ENCODE measurements at places on chromosomes 4 and X.

DNA sequence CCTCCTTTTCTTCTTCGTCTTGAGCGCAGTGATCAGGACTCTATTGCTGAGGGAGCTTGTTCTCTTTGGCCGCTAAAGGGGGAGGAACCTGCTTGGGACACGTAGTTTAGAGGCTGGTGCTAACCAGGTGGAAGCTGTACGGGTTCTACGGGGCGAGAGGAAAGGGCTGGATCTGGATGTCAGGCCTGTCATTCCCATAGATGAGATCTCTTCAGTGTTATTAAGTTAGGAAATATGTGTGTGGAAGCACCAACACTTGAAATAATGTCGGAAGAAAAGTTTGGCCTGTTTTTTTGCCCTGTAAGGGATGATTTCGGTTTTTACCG is 643 bp downstream of the SRP72 start:
- no peak for DNase-seq
- peaks cover 17% of the 10 kb centered on the region for H3K36me3 ChIP-seq
- peaks cover 38% of the 10 kb centered on the region for H3K4me1 ChIP-seq
- H3K4me3 ChIP-seq, result peak overlapping the region; percentile 99
- H3K27ac ChIP-seq, result peak overlapping the region; percentile 84
- H3K27me3 ChIP-seq, result no peaks in the 10 kb centered on the region

GRCh38 chr4:114312338-114312737 is 286.3 kb upstream of the UGT8 start:
- no peak overlapping the region for H3K4me3 ChIP-seq
- no peaks in the 10 kb centered on the region for H3K27me3 ChIP-seq
- no peak for DNase-seq
- no peaks in the 10 kb centered on the region for H3K4me1 ChIP-seq

DNA sequence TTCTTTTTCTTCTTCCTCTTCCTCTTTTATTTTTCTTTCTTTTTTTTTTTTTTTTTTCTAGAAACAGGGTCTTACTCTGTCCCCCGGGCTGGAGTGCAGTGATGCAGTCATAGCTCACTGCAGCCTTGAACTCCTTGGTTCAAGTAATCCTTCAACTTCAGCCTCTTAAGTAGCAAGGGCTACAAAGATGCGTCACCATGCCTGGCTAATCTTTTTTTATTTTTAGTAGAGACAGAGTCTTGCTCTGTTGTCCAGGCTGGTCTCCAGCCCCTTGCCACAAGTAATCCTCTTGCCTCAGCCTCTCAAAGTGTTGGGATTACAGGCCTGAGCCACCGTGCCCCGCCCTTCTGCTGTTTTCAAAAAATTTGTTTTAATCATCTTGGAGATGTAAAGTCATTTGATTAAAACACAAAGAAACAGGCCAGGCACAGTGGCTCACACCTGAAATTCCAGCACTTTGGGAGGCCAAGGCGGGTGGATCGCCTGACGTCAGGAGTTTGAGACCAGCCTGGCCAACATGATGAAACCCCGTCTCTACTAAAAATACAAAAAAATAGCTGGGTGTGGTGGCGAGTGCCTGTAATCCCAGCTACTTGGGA is 28.1 kb downstream of the SYNPO2 start:
- H3K4me3 ChIP-seq, result no peak overlapping the region
- no peaks in the 10 kb centered on the region for H3K4me1 ChIP-seq
- no peak overlapping the region for H3K27ac ChIP-seq
- no peaks in the 10 kb centered on the region for H3K27me3 ChIP-seq
- H3K36me3 ChIP-seq, result no peaks in the 10 kb centered on the region

DNA sequence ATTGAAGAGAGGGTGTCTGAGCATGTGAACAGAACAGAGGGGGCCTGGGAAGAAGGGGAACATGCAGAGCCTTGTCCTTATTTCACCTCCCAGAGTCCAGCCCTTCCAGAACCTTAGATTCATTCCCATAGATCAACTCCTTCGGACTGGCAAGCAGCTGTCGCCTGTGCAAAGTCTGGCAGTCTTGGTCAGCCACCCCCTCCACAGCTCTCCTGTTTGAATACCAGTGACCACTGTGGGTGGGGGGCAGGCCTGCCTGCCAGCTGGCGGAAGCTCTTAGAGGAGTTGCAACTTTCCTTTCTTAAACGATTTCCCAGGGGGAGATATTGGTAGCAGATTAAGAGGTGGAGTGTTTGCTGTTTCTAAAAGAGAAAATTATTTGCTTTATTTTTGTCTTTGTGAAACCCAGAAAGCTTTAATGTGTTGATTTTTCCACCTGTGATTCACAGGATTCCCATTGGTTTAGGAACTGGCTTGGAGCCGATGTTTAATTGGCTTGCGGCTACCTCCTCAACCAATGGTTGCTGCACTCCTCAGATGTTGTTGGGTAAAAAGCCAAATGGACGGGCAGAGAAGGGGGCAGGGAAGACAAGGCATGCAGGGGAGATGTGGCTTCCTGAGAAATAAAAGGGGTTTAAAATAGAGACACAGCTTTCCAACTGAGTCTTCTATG is 62.2 kb upstream of the PRPS1 start:
- no peaks in the 10 kb centered on the region for H3K27me3 ChIP-seq
- no peak overlapping the region for H3K27ac ChIP-seq
- H3K4me3 ChIP-seq, result no peak overlapping the region

DNA sequence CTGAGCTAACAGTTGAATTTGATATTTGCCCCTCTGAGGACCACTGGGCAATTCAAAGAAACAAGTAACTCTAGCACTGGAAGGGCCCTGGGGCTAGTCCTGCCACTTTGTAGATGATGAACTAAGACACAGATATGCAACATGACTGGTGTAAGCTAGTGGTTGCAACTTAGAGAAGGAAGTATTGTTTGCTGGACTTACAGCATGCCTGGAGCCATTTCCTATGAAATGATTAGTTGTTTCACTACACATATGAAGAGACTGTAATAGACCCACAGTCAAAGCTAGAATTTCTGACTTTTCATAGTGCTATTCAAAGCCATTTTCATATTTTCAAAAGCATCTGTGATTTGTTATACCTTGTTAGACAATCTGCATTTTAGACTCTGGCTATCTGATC is 96.2 kb downstream of the TSPAN7 start:
- no peak for DNase-seq
- no peaks in the 10 kb centered on the region for H3K27me3 ChIP-seq
- H3K27ac ChIP-seq, result no peak overlapping the region
- no peaks in the 10 kb centered on the region for H3K4me1 ChIP-seq

GRCh38 chr4:125388613-125389012 is 73.9 kb downstream of the FAT4 start:
- H3K27ac ChIP-seq, result no peak overlapping the region
- no peak overlapping the region for H3K4me3 ChIP-seq
- H3K27me3 ChIP-seq, result no peaks in the 10 kb centered on the region
- H3K36me3 ChIP-seq, result no peaks in the 10 kb centered on the region

- H3K36me3 ChIP-seq, result no peaks in the 10 kb centered on the region
- DNase-seq, result no peak
- H3K4me3 ChIP-seq, result no peak overlapping the region
- no peaks in the 10 kb centered on the region for H3K27me3 ChIP-seq
- no peaks in the 10 kb centered on the region for H3K4me1 ChIP-seq
Measured at GRCh38 chrX:98548519-98548918, 1664.8 kb downstream of the RPA4 start.

DNA sequence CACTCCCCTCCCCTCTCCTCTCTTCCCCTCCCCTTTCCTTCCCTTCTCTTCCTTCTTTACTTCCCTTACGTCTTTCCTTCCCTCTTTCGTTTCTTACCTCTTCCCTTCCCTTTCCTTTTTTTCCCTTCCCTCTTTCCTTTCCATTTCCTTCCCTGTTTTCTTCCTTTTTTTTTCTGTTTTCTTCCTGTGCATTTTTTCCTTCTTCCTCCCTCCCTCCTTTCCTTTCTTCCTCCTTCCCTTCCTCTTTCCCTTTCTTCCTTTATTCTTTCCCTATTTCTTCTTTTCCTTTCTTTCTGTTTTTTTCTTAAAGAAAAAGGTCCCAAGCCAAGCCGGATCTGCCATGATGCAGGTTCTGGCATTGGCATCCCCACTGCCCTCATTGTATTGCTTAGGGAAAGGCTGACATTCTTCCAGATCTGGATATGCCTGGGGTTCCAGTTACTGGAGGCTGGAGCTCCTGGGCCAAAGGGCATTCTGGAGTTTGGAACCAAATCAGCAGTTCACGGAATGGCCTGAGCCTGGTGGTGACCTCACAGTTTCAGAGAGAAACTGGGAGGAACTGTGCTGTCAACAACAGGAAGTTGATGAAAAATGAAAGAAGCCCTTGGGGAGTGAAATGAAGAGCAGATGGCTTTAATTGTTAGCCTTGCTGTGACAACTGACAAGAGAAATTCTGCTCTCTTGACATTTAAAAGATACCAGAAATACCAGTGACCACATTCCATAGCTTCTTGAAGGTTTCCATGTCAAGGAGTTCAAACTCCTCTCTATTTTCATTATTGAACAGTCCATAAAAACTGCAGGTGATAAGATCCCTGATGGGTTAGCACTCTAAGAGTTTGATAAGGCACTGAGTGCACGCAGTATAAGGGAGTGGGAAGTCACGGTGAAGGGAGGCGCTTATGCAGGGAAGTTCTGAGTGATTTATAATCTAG is 622.1 kb downstream of the SPRY1 start:
- H3K4me3 ChIP-seq, result no peak overlapping the region
- DNase-seq, result no peak
- no peaks in the 10 kb centered on the region for H3K4me1 ChIP-seq
- H3K27ac ChIP-seq, result no peak overlapping the region

DNA sequence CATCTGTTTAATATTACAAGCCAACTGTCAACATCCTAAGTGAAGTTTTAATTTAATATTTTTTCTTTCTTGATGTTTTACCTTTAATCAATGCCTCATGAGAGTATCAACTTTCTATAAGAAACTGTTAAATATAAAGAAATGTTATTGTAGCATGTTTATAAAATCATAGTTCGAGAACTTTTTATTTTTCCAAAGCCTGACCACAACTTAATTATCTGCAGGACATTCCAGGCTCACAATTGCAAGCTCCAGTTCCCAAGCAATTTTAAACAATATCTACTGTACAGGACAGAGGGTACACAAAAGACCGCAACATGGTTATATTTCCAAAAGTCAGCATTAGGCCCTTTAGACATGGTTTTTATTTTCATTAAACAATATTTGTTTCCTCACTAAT is 20.1 kb downstream of the STX18 start:
- H3K4me1 ChIP-seq, result peaks cover 6% of the 10 kb centered on the region
- H3K36me3 ChIP-seq, result no peaks in the 10 kb centered on the region
- H3K27me3 ChIP-seq, result no peaks in the 10 kb centered on the region
- DNase-seq, result no peak
- no peak overlapping the region for H3K27ac ChIP-seq
- no peak overlapping the region for H3K4me3 ChIP-seq

DNA sequence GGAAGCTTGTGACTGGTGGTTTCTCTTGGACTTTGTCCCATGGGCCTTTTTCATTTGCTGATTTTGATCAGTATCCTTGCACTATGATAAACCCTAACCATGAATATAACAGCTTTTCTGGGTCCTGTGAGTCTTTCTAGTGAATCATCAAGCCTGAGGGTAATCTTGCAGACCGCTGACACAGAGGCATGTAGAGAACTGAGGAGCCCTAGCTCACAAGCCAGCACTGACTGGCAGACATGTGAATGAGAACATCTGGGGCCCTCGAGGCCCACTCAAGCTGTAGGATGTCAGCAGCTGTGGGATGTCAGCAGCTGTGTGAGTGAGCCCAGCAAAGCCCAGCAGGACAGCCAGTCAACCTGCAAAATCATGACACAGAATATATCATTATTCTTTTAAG is 36.7 kb downstream of the HMGB3 start:
- no peaks in the 10 kb centered on the region for H3K27me3 ChIP-seq
- H3K27ac ChIP-seq, result no peak overlapping the region
- DNase-seq, result no peak
- H3K36me3 ChIP-seq, result no peaks in the 10 kb centered on the region
- no peak overlapping the region for H3K4me3 ChIP-seq

- no peak for DNase-seq
- no peaks in the 10 kb centered on the region for H3K4me1 ChIP-seq
- no peaks in the 10 kb centered on the region for H3K36me3 ChIP-seq
- peaks cover 6% of the 10 kb centered on the region for H3K27me3 ChIP-seq
- no peak overlapping the region for H3K27ac ChIP-seq
Measured at GRCh38 chr4:3257556-3258482, 8.9 kb downstream of the MSANTD1 start.

DNA sequence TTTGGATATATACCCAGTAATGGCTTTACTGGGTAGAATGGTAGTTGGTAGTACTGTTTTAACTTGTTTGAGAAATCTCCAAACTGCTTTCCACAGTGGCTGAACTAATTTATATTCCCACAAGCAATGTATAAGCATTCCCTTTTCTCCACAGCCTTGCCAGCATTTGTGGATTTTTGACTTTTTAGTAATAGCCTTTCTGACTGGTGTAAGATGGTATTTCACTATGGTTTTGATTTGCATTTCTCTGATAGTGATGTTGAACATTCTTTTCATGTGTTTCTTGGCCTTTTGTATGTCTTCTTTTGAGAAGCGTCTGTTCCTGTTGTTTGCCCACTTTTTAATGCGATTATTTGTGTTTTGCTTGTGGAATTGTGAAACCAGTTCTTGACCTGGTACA is 290.5 kb downstream of the BMPR1B start:
- H3K27me3 ChIP-seq, result no peaks in the 10 kb centered on the region
- no peak overlapping the region for H3K4me3 ChIP-seq
- DNase-seq, result no peak
- no peaks in the 10 kb centered on the region for H3K36me3 ChIP-seq
- H3K27ac ChIP-seq, result no peak overlapping the region

DNA sequence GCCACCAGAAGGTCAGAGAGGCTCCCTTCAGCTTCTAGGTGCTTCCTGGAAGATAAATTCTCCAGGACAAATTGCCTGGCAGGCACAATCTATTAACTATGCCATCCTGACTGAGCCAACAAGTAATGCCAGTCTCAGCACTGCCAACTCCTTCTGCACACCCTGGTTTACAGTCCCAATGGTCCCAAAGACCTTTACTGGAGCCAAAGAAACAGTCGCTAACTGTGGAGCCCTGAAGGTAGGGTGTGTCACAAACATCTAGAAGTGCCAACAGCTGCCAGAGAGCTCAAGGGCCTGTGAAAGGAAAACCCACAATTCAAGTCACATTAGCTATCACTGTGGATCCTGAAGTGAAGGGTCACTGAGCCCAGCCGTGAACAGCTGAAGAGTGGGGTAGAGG is 34.9 kb upstream of the CITED1 start:
- DNase-seq, result no peak
- H3K27ac ChIP-seq, result no peak overlapping the region
- no peak overlapping the region for H3K4me3 ChIP-seq
- no peaks in the 10 kb centered on the region for H3K36me3 ChIP-seq
- no peaks in the 10 kb centered on the region for H3K4me1 ChIP-seq
- H3K27me3 ChIP-seq, result no peaks in the 10 kb centered on the region

Measured in T-cell (primary cell).